Hindlimb muscle (tissue), 1 donor: ENCODE measurements at places on chromosomes 4 and X. TPM values are rescaled to one million over a fixed set of nuclear protein-coding genes. Genes with fewer than 3 reads are reported as not detected.

SSX2B gene
- not detected for polyA plus RNA-seq

EDA gene
- polyA plus RNA-seq = 20.7 TPM

PCSK1N gene
- not detected for polyA plus RNA-seq

FDCSP gene
- not detected for polyA plus RNA-seq

BEND2 gene
- not detected for polyA plus RNA-seq

NKX1-1 gene
- not detected for polyA plus RNA-seq

IL3RA gene
- polyA plus RNA-seq = 19.4 TPM

PLK4 gene
- polyA plus RNA-seq = 8.8 TPM

TLR8 gene
- polyA plus RNA-seq = 0.61 TPM

SPACA5 gene
- not detected for polyA plus RNA-seq

ERVMER34-1 gene
- 0.52 TPM for polyA plus RNA-seq

GPC3 gene
- polyA plus RNA-seq = 291 TPM

TRPC3 gene
- polyA plus RNA-seq = 0.19 TPM

GPRIN3 gene
- polyA plus RNA-seq = 3.3 TPM
